HTR-8/SVneo (cell line): ENCODE measurements at places on chromosomes 12 and 14.

DNA sequence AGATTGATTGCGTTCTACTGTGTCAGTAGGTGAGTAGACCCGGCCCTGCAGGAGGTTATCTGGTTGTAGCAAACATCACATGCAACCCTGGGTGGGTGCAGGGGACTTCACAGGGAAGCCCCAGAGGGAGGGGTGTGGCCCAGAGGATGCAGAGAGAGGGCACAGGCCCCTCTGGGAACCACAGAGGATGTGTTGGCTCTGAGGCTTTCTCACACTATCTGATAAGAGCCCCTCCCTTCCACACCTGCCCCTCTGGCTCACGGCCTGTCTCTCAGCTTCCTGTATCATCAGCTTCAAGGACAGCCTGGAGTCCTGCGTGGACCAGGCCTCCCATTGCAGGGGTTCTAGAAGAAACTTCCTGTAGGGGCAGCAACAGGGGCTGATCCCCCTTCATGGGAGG lies 101.9 kb downstream of the RIN3 start:
- DNase-seq, result no peak

GRCh38 chr12:98137278-98137677 lies 378.1 kb upstream of the TMPO start:
- DNase-seq, result no peak

GRCh38 chr12:22318108-22318737 lies 16.3 kb downstream of the ST8SIA1 start:
- no peak for DNase-seq

- DNase-seq, result no peak
Measured at GRCh38 chr12:131347345-131347714, 363.6 kb upstream of the SFSWAP start.

DNA sequence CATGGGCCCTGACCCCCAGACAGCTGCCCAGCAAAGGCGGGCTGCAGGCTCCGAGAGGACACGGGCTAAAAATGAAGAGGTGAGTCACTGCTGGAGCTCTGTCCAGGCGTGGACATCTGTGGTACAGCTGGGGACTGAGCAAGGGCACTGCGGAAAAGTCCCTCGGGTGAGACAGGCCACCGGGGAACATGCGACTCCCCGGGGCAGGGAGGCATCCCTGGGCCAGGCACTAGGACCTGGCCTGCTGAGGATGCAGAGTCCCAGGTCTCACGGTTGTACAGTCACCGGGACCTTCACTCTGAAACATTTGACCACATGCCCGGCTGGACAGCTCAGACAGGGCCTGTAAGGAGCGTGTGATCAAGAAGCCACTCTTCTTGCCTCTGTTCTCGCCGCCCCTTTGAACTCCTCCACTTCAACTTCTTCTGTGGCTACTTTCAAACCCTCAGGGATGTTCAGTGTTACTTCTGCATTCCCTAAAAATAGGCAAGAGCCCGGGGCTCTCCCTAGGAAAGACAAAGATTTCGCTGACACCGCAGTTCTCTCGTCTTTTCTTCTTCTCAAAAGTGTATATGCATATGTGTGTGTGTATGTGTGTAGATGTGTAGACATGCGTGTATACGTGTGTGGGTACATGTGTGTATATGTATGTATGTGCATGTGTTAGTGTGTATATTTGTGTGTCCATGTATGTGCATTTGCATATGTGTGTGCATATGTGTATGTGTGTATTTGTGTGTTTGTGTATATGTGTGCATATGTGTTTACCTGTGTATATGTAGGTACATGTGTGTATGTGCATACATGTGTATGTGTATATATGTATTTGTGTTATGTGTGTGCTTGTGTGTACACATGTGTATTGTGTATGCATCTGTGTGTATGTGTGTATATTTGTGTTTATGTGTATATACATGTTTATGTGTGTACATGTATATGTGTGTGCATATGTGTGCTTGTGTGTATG lies 5.0 kb upstream of the RFLNA start:
- DNase-seq, result no peak

DNA sequence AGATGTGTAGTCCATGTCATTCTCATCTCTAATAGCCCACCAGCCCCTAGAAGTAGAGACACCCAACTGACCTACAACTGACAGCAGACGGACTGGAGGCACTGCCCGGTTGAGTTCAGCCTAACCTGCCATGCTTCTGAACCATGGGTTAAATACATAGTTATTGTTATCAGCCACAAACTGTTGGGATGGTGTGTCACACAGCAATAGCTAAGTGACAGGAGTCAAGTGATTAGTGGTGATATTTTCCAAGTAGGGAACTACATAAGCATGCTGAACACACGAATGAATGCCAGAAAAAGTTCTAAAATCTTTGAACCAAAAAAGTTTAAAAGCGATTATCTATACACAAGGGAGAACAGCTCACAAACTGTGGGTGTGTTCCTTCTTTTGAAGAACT lies 80.1 kb downstream of the SYNE3 start:
- DNase-seq, result no peak

GRCh38 chr12:66495709-66496108 lies 183.2 kb downstream of the GRIP1 start:
- DNase-seq, result no peak

DNA sequence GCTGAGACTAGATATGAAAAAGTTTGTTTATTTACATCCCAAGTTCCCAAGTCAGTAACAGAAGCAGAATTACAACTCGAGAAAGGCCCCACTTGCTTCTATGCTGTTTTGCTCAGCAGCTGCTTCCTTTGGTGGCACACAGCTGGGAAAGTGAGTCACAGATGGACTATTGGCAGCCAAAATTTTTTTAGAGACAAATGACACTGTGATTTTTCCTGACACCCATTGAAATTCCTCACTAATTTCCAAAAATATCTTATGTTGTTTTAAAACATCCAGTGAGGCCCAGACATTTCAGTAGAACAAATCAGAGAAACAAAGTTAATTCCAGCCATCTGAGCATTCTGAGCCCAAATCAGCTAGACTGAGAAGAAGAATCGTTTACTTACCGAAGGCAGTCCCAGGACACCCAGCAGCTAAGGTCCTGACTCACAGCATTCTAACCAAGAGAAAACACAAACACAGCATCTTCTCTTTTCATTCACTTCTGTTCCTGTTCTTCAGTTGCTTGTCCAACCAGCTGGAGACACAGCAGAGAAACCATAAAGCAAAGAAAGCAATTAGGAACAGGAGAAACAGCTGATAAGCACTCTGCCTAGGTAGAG lies 188.3 kb downstream of the DAD1 start:
- no peak for DNase-seq

- DNase-seq, result peak; percentile 20
Measured at GRCh38 chr12:106780010-106780631, 5.6 kb downstream of the RIC8B start.

- no peak for DNase-seq
Measured at GRCh38 chr14:61284001-61284400, 2.9 kb upstream of the TMEM30B start.

- no peak for DNase-seq
Measured at GRCh38 chr12:915090-915489, 34.4 kb downstream of the RAD52 start.

- no peak for DNase-seq
Measured at GRCh38 chr14:29681316-29681715, 246.3 kb downstream of the PRKD1 start.

GRCh38 chr14:96629082-96629481 lies 126.9 kb downstream of the PAPOLA start:
- no peak for DNase-seq

DNA sequence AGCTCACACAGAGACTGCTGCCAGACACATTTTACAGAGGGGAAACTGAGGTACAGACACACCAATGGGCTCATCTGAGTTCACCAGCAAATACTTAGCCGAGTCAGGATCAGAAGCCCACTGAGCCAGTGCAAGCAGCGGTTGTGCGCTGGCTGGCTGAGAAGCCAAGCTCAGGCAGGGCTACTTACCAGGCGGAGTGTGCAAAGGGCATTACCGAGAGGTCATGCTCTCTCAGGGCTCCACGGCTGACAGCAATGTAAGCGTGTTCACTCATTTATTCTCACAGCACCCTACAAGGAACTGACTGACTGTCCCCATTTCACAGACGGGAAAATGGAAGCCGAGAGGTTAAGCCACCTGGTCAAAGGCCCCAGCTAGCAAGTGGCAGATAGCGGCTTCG lies 63.7 kb downstream of the RFLNA start:
- DNase-seq, result no peak

- DNase-seq, result no peak
Measured at GRCh38 chr12:74619084-74619483, 81.4 kb downstream of the ATXN7L3B start.

- no peak for DNase-seq
Measured at GRCh38 chr12:128815779-128816642, 7.7 kb downstream of the SLC15A4 start.

DNA sequence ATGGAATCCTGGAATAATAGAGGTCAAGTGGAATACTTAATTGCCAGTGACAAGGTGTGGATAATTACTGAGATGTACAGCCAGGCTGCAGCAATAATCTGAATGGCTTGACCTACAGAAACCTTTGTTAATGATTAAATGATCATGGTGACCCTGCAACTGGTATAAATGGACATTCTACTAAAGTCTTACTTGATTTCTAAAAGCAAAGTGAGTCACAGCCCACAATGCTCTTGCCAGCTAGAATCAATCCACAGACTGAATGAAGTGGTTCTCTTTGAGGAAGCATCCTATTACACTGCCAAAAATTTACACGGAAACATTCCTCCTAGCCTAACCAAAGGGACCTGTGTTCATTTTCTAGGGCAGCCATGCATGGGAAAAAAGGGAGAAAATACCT lies 518.5 kb downstream of the SOX5 start:
- no peak for DNase-seq

DNA sequence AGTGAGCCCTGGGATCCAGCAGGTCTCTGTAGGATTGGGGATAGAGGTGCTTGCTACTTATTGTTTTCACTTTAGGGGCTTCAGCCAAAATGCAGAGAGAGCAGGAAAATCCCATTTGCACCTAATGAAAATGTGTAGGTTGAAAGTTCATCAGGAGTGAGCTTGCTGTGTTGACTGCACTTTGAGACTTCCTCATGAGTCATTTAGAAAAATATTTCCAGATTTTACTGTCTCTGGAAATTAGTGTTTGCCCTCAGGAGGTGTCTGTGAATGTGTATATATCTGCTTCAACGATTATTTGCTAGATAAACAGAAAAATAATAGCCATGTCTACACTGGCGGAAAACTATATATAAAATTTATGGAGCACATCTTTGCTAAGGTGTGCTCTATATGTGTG lies 159.3 kb downstream of the CAND1 start:
- no peak for DNase-seq

DNA sequence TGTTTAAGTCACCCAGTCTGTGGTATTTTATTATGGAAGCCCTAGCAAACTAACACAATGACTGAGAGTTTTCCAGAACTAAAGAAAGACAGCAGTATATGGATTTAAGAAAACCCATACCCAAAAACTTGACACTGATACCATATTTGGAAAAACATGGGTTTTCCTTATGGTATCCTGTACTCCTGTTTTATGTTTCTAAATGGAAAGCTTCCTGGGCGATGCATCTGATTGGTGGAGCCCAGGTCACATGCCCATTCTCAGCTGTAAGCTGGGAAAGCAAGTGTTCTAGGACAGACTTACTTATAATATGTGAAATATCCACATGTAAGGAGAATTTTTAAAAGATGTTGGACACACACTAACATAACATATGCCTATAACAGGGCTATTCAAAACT lies 4.5 kb upstream of the RNASE4 start:
- DNase-seq, result no peak

DNA sequence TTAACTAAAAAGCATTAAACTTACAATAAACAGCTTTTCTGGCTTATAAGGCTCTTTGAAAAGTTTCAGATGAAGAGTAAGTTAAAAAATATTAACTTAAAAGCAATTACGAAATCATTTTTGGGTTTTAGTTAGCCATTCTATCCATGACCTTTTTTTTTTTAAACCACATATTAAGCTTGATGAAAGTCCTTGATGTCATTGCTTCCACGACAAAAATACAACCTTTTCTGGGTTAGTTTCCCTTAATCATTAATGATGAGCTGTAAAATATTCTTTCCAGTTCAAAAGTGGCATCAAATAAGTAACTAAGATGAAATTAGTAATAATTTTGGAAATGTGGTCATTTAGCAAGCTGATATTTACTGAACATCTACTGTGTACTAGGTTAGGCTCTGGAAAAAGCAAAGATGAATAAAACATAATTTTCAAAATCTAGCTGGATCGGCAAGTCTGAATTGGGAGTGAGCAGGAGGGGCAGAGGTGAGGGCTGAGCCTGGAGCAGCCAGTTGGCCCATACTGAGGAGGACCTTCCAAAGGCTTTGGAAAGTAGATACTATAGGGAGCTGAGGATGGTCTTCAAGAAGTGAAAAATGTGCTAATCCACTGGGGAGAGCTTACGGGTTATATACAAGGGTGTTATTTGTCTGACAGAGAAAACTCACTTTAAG lies 345.2 kb downstream of the ZFP36L1 start:
- no peak for DNase-seq

DNA sequence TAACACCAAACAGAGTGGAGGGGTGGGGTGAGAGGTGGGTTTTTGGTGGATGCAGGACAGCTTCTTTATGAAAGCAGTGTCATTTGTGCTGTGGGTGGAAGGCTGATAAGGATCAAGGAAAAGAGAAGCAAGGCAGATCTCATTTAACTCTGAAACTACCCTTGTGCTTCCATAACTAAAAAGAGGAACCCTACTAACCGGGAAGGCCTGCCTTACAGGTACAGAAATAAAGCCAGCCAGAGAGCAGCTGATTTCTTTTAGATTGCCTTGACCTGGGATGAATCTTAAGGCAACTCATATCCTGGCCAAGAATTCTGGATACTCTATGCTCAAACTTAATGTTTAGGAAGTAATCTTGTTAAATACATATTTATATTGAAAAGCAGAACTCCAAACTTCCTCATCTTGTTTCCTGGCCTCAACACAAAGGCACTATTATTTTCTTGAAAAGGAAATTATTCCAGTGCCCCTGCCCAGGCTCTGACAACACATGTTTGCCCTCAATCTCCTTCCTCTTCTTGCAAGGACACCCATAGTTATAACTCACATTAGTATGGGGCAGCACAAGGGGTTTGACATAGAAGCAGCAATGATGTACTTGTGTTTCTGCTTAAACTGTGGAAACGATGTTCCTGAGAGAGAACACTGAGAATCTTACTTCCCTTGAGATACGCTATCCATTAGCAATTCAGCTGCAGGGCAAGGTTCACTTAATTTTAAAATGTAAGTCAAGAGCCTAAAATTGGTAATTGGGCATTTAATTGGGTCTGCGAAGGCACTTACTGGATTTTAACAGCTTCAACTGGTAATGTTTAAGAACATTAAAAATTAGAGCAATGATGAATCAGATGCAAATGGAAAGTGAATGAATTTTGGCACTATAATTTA lies 173.7 kb downstream of the STXBP6 start:
- DNase-seq, result no peak

DNA sequence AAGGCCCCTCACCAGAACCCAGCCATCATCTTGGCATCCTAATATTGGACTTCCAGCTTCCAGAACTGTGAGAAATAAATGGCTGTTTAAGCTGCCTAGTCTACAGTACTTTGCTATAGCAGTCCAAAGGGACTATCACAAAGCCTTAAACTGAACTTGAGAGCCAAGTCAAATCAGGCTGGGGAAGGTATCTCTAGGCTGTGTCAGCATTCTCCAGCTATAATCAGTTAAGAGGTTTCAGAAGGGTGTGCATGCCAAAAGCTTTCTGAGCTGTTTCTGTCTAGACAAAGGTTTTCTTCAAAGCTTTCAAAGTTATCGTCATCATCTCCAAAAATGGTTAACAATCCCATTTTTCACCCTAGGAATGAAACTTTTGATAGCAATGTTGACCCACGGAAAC lies 7.6 kb downstream of the ASCL4 start:
- no peak for DNase-seq

GRCh38 chr14:100471441-100472093 lies 115.7 kb downstream of the BEGAIN start:
- DNase-seq, result peak; percentile 35

GRCh38 chr14:29663281-29663801 lies 264.3 kb downstream of the PRKD1 start:
- no peak for DNase-seq
